NB4 (cell line): ENCODE measurements at places on chromosomes 7 and 10.

DNA sequence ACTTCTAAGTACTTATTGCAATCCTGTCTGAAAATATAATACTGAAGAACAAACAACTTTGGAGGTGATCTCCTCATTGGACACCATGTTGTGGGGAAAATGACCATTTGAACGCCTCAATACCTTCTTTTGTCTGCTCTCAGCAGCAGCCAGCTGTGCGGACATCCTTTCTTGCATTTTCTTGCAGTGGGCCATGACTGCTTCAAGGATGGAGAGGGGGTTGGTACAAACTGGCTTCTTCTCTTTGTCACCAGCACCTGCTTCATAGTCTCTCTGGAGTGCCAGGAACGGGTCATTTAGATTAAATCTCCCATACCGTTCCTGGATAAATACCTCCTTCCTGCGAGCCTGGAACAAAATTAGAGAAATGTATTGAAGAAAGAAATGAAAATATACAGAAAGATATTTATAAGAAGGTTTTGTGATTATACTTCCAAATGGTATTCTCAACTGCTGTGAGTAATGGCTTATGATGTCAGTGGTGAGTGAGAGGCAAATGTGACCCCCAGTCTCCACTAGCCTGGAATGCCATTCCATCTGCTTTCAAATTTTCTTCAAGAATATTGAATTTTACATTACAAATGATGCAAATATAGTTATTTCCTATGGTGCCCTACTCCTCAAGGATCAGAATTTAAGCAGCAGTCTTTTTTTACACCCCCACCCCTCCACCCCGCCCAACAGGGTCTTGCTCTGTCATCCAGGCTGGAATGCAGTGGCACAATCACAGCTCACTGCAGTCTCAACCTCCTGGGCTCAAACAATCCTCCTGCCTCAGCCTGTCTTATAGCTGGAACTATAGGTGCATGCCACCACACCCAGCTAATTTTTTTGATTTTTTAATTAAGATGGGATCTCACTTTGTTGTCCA is 62.4 kb downstream of the CTTNBP2 start:
- no peak for DNase-seq

GRCh38 chr7:7569081-7569527 is 2.4 kb downstream of the MIOS start:
- DNase-seq, result peak; percentile 66

- DNase-seq, result peak; percentile 91
Measured at GRCh38 chr10:33661580-33662336, 327.3 kb upstream of the NRP1 start.

- DNase-seq, result no peak
Measured at GRCh38 chr10:119368581-119368980, 161.2 kb downstream of the GRK5 start.

DNA sequence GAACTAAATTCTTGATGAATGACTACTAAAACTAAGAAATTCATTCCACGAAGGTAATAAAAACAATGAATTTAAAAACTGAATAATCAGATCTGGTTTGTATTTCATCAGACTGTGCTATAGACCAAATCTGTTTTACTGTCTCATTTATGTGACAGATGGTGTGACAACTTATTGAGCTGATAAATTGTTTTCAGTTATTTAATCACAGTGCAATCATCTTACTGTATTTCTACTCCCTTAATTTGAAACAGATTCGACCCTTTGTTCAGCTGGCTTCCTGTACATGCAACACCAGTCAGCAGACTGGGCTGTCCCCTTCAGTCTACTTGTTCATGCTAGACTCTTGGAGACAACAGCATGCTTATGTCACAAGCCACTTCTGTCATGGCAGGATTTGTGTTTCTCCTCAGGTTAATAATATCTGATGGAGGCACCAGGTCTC is 150.9 kb downstream of the MBL2 start:
- DNase-seq, result no peak

DNA sequence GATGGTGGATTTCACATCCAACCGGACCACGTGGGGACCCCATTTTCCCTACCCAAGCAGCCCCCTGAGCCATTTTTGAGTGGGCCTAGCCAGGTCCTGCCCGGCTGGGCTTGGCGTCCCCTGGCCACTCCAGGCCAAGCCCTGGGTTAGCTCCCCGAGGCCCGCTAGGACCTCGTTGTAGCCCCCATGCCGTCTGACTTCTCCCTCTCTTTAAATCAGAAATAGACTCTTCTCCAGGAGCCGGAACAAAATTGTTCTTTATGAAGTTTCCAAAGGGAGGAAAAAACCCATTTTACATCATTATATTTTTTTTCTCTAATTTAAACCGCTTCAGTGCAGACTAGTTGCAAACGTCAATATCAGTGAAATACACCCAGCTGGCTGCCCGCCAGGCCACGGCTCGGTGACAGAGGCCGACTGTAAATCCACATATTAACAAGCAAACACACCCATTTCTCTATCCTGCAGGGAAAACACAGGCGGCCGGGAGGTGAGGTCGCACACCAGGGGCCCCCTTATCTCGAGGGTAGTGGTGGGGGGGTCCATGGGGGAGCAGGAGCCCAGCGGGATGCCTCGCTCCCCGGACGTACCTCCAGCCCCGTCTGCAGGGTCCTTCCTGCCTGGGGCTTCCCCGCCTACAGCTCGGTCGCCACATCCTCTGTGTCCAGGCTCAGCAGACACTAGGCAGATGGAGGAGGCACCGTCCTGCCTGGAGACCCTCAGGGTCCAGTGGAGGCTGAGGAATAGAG is 72.7 kb downstream of the ELFN1 start:
- DNase-seq, result peak; percentile 78

DNA sequence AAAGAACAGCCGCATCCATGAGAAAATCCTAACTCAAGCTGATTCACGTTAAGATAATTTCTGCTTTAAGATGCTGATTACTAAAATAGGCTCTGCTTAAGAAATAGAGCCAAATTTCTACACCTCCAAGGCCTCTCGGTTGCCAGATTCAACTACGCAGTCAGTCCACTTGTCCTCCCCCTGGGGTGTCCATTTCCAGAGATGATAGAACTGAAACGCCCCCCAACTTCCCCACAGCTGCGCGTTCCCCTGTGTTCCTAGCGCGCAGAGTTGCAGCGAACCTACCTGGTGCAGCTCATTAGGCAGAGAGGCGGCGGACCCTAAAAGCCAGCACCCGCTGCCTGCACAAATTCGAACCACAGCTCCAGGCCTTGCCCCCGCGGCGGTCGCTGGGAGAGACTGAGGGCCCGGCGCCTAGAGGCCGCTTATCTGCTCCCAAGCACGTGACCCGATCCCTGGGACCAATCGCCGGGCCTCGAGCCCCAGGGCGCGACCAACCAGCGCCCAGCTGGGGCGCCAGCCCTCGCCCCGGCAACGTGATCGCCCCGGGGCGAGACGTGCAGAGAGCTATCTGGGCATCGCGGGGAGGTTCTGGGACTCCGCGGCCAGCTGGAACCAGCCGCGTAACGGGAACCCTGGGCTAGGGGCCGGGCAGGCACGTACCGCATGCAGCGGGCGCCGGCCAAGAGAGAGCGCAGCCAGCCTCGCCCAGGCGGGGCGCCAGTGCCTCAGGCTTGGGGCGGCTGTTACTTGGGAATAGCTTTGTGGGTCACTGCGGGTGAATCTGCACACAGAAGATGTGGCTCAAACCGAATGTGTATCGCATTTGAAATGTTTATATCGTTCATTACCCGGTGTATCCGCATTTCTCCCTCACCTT is at the start of gene PPP1R3C:
Gene PPP1R3C (minus strand): TSS at position 401 of the 880 bp plus-strand sequence. CDS start 102 bp downstream, at position 299.
- no peak for DNase-seq

- no peak for DNase-seq
Measured at GRCh38 chr7:21169667-21170580, 258.0 kb upstream of the SP4 start.

GRCh38 chr7:13047061-13047460 is 359.6 kb downstream of the ARL4A start:
- peak; percentile 15 for DNase-seq

- DNase-seq, result no peak
Measured at GRCh38 chr10:3735175-3735574, 49.8 kb downstream of the KLF6 start.

- DNase-seq, result no peak
Measured at GRCh38 chr7:96669812-96670211, 39.8 kb downstream of the SEM1 start.

DNA sequence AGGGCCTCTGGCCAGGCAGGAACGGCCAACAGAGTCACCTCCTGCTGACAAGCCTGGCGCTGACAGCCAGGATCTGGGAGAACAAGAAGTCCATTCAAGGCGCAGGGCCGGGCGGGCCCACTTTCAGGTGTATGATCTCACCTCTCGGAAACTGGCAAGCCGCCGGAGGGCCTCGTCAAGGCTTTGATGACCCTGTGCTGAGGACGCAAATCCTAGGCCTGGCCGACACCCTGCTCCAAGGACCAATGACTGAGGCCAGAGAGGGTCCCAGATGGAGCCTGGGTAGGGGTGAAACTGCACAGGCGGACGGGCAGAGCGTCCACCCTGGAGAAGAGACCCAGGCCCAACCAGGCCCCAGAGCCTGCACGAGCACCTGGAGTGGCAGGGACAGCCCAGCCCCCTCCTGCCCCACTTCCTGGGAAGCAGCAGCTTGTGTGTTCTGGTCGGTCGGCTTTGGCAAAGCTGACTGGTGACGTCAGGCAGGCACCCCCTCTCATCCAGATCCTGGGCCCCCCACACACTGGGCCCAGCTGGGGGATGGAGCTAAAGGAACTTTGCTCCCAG is 30.6 kb downstream of the MYL10 start:
- DNase-seq, result no peak

DNA sequence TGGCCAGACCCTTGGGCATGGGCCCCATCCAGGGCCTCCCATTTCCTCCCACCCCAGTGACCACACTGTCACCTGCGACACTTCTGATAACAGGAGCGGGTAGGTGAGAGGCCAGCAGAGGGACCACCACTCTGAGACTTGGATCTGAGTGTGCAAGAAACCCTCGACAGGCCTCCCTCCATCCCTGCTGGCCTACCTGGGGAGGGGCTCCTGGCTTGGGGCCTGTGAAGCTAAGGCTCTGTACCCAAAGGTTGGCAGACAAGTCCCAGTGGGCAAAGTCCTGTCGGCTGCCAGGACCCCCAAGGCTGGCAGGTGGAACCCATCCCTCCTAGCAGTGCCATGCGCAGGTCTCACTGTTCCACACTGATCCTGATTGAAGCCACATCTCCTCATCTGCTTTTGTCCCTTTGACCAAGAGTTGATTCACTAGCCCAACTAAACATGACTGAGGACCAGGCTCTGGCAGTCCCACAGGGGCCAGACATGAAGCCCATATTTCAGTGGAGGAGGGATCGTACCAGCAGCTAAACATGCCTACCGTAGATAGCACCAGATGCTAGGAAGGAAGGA is 1.2 kb upstream of the PGAM2 start:
- peak; percentile 26 for DNase-seq

DNA sequence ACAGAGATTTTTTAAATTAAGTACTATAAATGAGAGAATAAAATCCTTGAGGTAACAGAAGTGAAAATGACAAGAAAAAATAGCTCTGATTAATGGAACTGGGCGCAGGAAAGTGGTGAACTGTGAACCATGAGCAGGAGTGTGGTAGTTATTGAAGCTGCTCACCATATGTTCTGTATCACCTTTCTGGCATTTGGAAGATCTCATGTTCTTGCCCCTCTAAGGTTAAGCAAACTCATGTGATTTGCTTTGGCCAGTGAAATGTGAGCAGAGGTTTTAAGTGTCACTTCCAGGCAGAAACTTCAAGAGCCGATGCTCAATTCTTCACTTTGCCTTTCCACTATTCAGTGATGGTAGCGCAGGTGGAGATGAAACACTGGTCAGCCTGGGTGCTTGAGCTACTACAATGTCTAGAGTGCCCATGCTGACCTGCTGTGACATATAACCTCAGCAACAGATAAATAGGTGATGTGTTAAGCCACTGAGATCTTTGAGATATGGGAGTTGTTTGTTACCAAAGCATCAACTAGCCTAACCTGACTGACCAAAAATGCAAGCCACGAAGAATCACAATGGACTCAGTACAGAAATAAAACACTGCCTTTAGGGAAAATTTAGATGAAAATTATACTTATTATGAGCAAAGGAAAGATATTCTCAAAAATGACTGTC is 18.4 kb downstream of the MTPAP start:
- no peak for DNase-seq

DNA sequence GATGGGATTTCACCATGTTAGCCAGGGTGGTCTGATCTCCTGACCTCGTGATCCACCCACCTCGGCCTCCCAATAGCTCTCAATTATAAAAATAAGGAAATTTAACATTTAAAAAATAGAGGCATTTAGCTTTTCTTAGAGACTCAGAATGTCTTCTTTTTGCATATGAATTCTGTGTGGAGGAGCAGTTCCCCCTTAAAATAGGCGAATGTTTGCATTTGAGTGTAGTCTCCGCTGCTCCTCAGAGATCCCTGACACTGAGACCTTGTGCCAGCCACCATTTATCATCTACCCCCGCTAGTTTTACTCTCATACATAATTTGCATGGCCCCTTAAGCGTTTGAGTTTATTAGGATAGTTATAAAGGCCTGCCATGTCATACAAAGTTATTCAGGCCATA is 461.9 kb downstream of the SORCS3 start:
- no peak for DNase-seq

DNA sequence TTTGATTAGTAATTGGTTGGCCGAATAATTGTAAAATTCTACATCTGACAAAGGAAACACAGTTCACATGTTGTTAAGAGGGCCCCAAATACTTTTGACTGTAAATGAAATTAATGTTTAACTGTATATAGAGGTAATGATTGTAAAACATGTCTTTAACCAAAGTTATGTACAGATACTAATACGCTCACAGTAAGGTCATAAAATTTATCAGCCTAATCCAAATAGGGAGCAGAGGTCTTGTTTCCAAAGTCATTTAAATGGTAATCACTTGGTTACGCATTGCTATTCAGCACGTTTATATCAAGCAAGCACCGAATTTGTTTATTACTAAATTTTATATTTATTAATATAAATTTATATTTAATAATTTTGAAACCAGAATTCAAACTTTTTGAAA is 1.4 kb downstream of the PHYHIPL start:
- DNase-seq, result no peak

GRCh38 chr7:98054585-98054984 is 52.1 kb upstream of the LMTK2 start:
- DNase-seq, result no peak

- DNase-seq, result no peak
Measured at GRCh38 chr7:101764221-101764620, 53.2 kb upstream of the CUX1 start.

DNA sequence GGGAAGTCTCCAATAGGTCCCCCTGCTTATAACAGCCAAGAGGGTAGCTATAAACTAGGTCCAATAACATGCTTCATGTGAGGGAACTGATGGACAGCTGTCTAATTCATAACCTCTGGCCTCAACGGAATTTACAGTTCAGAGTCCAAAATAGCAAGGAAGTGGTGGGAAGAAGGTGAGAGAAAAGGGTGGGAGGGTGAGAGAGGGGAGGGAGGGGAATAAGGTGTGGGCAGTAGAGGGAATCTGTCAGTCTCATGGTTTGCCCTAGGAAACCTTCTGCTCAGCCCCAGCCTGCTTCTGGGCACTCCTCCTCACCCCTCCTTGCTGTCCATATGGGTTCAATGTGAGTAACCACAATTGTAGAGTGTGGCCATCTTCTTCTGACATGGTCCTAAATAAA is 133.4 kb upstream of the ADO start:
- DNase-seq, result no peak

- peak; percentile 64 for DNase-seq
Measured at GRCh38 chr7:12436896-12437535, 33.4 kb upstream of the VWDE start.
